ENCODE measurements at places on chromosomes 11 and 22. TPM values are rescaled to one million over a fixed set of nuclear protein-coding genes. Genes with fewer than 3 reads are reported as not detected.

ENTHD1 gene
- polyA plus RNA-seq: not detected

DNA sequence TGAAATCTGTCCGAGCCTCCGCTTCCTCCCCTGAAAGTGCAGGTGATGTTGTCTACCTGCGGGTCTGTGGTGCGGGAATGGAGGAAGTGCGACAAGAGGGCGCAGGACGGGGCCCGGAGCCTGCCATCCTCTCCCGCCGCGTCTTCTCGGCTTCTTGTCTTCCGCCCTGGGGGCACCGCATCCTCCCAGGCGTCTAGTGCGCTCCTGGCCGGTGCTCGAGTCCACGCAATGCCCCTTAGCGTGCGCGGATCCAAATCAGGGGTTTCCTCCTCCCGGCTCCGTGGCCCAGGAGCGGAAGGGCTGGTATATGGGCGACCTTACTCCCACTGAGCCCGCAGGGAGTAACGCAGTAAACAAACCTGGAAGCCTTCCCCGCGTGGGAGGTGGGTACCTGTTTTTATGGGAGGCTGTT, 405 bp downstream of the SFI1 start:
- DNase-seq: no peak

POLR3H gene
- 30.4 TPM for polyA plus RNA-seq

PGA5 gene
- polyA plus RNA-seq: 0.48 TPM

GRCh38 chr11:62505440-62506091, 41.0 kb downstream of the AHNAK start:
- no peak for DNase-seq

CAPN5 gene
- polyA plus RNA-seq: 26.7 TPM

- no peak for DNase-seq
Observed at GRCh38 chr11:27300974-27301373, 62.0 kb downstream of the CCDC34 start.

DNA sequence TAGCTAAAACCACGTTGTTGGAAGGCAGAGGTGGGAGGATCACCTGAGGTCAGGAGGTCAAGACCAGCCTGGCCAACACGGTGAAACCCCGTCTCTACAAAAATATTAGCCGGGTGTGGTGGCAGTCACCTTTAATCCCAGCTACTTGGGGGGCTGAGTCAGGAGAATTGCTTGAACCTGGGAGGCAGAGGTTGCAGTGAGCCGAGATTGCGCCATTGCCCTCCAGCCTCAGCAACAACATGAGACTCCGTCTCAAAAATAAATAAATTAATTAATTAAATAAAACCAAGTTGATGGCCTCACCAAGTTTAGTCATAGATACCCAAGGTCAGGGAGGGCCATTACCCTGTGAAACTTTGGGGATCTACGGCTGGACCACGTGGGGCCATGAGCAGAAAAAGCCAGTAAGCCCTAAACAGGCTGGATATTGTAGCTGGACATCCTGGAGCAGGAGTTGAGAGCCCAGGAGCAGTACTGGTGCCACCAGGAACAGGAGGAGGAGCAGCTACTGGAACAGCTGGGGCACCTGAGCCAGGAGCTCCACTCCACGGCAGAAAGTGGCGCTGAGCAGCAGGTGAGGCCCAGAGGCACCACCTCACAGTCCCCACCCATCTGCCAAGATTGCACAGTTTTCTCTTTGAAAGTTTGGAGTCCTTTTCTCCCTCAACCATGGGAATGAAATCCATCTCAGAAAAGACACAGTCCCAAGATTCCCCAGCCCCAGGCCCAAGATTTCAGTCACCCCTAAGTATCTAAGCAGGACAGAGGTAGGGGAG, 50.5 kb downstream of the BTG4 start:
- no peak for DNase-seq

DNA sequence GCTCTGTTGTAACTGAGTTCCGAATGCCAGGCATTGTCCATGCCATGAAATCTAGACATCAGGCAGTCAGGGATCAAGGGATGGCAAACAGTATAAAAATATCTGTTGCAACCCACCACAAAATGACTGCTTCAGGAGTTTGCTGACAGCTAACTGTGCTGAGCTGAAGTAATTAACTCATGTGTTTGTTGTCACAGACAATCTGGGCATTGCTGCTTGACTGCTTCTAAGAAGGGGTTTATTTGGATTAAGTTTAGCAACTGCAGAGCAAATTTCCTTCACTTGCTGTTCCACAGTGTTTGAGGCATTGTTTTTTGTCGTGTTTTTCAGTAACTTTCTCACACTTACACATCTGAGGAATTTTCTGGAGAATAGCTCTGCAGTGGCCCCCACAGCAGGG, 30.4 kb downstream of the BSX start:
- DNase-seq: peak; percentile 8

DNA sequence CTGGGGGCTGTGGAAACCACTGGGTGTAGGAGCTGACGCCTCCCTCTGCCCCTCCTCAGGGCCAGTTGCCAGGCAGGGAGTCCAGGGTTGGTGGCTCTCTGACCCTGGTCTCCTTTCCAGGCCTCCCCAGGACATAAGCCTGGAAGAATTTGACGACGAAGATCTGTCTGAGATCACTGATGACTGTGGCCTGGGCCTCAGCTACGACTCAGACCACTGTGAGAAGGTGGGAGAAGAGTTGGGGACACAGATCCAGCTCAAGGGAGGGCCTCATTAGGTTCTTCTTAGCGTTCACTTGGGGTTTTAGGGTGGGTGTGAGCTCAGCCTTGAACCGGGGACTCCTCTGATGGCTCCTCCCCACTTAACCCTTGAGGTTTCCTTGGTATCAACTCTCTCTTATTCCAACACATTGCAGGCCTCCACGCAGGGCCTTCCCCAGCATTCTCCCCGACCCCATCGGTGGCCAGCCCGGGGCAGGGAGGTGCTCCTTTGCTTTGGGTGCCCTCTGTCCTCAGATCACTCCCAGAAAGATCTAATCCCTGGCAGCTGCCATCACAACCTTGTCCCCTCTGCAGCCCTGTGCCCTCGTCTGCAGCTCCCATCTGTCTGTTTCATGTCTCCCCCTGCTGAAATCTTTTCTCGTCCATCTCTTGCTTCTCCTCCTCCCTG, 1.2 kb downstream of the MAPK8IP2 start:
- no peak for DNase-seq

GRCh38 chr11:63698976-63699733, 17.9 kb downstream of the RTN3 start:
- DNase-seq: no peak

SYCE3 gene
- 0.47 TPM for polyA plus RNA-seq

- no peak for DNase-seq
Observed at GRCh38 chr22:37220543-37220981, 8.3 kb upstream of the SSTR3 start.

- DNase-seq: peak; percentile 45
Observed at GRCh38 chr11:8006349-8006977, 19.3 kb downstream of the EIF3F start.

GRCh38 chr11:88421530-88421929, 84.0 kb upstream of the CTSC start:
- no peak for DNase-seq

FGF3 gene
- polyA plus RNA-seq: not detected

- DNase-seq: no peak
Observed at GRCh38 chr11:12840871-12841660, 166.8 kb downstream of the TEAD1 start.

- DNase-seq: no peak
Observed at GRCh38 chr11:7628660-7629059, 44.6 kb downstream of the CYB5R2 start.

MS4A2 gene
- not detected for polyA plus RNA-seq

GRCh38 chr11:134541951-134542350, 129.9 kb upstream of the B3GAT1 start:
- DNase-seq: no peak

GRCh38 chr22:25410849-25411248, 153.6 kb upstream of the GRK3 start:
- no peak for DNase-seq

- no peak for DNase-seq
Observed at GRCh38 chr11:69446108-69446507, 35.4 kb upstream of the LINC01488 start.

DNA sequence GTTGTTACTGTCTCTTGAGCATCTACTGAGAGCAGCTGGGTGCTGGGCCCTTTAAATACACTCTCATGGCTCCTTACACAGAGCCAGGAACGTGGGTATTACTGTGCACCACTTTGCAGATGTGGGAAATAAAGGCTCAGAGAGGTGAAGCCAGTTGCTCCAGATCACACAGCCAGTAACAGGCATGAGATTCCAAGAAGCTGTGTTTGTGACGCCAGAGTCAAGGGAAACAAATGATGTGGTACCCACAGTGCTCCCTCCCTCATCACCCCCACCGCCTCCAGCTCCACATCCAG, 1.4 kb upstream of the PRDM11 start:
- DNase-seq: no peak

GRCh38 chr11:32138902-32139301, 48.0 kb downstream of the RCN1 start:
- DNase-seq: no peak

MRGPRX4 gene
- not detected for polyA plus RNA-seq

DNA sequence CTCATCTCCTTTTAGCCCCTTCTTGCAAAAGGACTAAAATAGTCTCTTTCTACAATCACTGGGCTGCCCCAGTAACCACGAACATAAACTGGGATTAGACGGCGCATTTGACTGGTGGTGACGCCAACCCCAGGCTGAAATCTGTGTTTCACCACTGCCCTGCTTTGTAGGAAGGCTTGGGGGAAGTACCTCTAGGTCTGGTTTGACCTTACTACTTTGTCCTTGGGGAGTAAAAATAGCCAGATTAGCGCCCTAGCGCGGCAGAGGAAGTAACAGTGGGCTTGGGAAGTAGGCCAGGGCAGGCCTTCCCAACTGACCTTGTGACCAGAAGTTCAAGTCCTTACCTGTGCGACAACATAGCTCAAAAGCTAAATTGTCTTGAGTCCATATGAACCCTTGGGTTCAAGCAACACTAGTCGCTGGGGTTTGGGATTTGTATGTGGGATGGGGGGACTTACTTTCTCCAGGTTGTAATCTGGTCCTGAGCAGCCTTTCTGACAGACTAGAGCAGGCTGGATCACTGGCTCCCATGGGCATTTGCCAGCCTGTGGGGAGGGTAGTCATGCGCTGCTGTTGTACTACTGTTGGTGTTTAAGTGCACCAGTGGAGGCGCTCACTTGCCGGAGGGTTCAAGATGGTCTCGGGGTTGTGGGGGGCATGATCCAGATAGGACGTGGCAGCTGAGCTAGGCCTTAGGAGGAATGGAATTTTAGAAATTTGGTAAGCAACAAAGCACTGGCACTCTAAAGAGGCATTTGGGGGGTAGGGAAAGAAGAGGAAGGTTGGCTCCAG, 953 bp upstream of the PACS1 start:
- DNase-seq: no peak

C22orf31 gene
- polyA plus RNA-seq: 1.7 TPM

DNA sequence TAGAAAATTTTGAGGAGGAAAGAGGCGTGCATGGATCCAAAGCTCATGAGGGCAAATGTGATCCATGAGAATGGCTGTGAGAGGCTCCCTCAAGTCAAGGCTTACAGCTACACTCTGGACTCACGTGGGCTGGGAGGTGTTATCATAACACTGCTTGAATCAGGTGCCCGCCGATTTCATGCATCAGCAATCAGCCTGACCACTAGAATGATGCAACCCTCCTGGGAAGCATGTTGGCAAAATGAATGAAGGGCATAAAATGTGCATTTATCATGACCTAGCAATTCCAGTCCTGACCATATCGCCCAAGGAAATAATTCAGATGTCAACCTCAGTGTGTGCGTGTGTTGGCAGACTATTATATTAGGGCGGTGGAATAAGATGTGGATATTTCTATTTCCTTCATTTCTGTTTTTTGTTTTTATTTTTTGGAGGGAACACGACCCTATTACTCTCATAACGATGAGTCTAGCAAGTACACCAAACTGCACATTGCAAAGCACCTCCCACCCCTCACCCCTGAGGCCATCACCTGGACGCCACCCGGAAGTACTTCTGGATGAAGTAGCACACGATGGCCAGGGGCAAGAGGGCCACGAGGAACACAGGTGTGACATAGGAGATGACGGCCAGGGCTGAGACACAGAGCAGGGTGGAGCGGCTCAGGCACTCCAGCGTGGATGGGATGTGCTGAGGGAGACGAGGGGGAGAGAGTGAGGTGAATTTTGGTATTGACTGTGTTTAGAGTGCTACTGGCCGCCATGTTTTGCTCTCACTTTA, 15.7 kb upstream of the KCNJ11 start:
- no peak for DNase-seq

DNA sequence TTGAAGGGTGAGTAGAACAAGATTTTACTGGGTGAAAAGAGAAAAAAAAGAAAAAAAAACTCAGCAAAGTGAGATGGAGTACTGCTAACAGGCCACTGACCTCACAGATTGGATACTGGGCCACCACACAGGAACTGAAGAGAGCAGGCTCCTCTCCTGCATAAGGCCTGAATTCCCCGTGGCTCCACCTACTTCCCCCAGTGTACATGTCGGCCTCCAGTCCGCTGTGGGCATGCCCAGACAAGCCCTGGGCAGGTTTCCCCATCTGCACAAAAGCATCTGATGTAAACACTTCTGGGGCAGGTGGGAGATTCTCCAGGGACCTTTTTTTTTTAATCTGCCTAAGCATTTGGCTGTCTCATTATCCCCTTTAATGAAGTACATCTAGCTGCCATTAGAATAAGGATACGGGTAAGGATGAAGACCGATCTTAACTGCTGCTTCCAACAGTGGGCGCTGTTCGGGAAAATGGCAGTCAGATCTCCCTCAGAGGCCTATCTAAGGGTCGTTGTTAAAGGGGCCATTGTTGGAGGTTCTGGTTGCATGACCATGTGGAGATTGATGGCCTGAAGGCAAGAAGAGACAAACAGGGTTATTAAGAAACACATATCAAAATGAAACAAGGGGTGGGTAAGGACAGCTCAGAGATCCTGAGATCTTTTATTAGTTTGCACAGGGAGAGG, 48.5 kb downstream of the MS4A13 start:
- DNase-seq: no peak

ZNF70 gene
- polyA plus RNA-seq: 7.6 TPM

TIGD3 gene
- 0.83 TPM for polyA plus RNA-seq

WNT7B gene
- 11.1 TPM for polyA plus RNA-seq

SLC35C1 gene
- 7.6 TPM for polyA plus RNA-seq

GRCh38 chr11:112666253-112666652, 295.0 kb upstream of the NCAM1 start:
- DNase-seq: no peak

DNA sequence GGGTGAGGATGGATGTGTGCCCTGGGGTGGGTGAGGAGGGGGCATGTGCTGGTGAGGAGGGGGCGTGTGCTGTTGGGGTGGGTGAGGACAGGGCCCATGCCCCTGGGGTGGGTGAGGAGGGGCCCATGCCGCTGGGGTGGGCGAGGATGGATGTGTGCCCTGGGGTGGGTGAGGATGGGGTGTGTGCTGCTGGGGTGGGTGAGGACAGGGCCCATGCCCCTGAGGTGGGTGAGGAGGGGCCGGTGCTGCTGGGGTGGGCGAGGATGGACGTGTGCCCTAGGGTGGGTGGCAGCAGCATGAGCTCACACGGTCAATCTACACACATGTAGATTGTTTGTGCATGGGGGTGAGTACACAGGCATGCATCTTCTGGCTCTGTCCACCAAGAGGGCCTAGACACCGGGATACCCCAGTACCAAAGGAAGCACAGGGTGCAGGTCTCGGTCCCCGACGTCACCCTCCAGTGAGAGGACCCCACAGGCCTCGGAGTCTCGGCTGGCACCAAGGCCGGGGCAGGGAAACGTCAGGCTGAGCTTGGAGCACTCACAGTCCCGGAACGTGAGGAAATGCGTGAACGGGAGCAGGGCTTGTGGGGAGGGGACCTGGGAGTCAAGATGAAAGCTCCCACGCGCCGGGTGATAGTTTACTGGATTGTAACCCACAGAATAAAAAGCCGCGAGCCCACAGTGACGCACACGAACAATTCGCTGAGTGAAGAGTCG, 37.4 kb upstream of the TOLLIP start:
- no peak for DNase-seq

Measured in renal cortex interstitium (tissue), 15 donors.